ENCODE measurements at places on chromosomes 1 and 21.

GRCh38 chr21:42687796-42688195 is 34.4 kb downstream of the PDE9A start:
- no peak for DNase-seq

DNA sequence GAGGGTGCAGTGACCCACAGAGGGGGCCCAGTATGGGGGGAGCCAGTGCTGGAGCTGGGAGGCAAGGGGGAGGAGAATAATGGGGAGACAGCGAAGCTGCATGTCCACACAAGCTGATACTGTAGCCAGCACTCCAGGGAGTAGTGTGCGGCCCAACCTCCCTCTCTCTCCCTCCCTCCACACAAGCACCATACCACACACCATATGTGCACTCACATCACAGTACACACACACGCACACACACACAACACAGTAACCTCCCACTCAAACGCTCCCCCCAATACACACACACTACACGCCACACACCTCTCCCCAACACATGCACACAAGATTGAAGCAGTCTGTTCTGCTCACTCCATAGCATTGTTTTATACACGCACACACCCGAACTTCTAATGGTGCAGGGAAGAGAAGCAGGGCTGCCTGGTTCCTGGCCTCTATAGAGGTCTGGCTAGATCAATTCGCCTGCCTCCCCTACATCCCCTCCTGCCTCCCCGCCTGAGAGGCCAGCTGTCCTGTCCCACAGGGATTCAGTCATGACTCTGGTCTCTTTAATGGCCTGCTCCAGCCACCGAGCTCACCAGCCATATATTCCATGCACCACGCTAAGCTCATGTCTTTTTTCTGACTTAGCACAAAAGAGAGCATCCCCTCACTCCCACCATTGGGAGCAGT is 3.8 kb downstream of the NCDN start:
- no peak for DNase-seq

- no peak for DNase-seq
These were observed 100.0 kb upstream of the EDEM3 start for GRCh38 chr1:184854496-184855140.

DNA sequence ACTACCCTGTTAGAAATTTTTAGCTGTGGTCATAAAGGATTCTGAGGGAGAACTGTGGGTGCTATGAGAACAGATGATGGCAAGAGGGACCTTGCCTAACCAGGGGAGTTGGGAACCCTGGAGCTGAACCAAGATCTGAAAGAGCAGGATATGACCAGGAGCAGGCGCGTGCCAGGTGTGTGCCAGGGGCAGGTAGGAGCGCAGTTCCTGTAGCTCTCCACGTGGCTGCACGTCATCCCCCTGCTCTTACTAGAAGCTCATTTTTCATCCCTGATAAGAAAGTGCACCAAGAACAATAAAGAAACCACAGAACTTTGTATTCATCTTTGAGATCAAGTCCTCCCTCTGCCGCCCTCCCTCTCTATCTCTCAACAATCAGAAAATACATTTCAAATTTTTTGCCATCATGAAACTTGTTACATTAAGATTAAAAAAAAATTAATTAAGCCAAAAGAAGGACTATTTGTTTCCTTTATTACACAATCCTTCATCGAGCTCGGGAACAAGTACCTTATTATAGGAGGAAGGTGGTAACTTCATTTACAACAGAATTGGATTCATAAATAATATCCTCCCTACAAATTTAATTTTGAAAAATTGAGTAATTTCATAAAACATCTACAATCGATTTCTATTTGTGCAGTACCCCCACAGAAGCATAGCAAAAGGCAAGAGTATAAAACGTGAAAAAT is 78.5 kb downstream of the SLC35F3 start:
- no peak for DNase-seq

DNA sequence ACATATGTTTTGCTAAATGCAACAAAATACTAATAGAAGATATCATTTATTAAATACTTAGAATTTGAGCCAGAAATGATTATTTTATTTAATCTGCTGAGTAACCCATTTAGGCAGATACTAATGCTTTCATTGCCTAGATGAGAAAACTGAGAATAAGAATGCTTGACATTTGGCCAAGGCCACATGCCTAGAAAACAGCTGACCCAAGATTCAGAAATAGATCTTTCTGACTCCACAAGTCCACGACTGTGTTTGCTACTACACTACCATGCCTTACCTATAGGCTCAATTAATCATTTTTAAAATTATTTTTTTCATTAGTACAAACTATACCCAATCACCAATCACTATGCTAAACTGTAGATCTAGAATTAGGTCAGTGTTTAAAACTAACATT is 129.7 kb downstream of the ATP1B1 start:
- DNase-seq, result no peak

DNA sequence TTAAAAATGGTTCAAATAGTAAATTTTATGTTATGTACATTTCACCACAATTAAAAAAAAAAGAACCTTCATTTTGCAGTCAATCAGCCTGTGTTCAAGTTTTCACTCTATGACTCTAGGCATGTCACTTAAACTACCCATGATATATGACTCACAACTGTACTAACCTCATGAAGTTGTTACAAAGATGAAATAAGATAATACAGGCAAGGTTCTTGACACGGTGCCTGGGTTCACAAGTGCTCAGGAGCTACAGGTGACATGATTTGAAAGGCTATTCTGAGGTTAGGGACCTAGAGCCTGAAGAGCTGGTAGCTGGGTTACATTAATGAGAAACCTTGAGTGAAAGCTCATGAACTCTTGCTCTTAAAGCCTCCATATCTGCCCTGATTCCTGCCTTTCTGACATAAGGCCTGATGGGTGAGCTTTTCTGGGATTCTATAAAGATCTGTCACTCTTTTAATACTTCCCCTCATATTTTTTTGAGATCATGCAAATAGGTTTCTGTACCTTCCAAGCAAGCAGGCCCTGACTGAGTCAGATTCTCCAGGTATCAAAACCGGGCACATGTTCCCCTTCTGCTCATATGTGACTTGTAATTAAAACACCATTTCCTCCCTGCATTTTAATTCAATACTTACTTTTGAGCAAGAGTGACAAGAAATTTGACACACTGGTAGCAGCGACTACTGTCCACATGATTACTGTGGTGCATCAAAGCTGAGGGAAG is 34.0 kb downstream of the PCSK9 start:
- DNase-seq, result no peak

DNA sequence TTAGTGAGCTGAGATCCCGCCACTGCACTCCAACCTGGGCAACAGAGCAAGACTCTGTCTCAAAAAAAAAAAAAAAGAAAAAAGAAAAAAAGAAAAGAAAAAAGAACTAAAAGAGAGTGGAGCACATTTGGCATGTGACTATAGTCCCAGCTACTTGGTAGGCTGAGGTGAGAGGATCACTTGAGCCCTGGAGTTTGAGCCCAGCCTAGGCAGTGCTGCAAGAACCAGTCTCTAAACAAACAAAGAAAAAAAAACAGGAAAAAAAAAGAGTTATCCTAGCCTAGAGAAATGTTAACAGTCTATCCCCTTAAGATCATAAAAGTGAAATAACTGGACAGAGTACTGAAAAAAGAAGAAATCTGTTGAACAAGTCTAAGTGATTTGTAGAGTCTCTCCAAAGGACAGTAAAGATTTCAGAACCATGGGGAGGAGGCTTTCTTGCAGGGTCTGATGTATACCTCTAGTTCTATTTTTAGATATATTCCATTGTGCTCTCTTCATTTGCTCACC is 4.5 kb upstream of the PRDX1 start:
- DNase-seq, result no peak

Data from CD4-positive, alpha-beta memory T cell (primary cell).